ENCODE measurements at places on chromosomes 11 and 22. TPM values are rescaled to one million over a fixed set of nuclear protein-coding genes. Genes with fewer than 3 reads are reported as not detected.

GRCh38 chr11:61950035-61950547, at the start of gene BEST1:
BEST1 (plus strand) TSS chr11:61950351; CDS start chr11:61951807, 1,456 bp downstream.
- no peak for DNase-seq

- no peak for DNase-seq
Observed at GRCh38 chr22:23922921-23923320, 28.7 kb downstream of the MIF start.

DNA sequence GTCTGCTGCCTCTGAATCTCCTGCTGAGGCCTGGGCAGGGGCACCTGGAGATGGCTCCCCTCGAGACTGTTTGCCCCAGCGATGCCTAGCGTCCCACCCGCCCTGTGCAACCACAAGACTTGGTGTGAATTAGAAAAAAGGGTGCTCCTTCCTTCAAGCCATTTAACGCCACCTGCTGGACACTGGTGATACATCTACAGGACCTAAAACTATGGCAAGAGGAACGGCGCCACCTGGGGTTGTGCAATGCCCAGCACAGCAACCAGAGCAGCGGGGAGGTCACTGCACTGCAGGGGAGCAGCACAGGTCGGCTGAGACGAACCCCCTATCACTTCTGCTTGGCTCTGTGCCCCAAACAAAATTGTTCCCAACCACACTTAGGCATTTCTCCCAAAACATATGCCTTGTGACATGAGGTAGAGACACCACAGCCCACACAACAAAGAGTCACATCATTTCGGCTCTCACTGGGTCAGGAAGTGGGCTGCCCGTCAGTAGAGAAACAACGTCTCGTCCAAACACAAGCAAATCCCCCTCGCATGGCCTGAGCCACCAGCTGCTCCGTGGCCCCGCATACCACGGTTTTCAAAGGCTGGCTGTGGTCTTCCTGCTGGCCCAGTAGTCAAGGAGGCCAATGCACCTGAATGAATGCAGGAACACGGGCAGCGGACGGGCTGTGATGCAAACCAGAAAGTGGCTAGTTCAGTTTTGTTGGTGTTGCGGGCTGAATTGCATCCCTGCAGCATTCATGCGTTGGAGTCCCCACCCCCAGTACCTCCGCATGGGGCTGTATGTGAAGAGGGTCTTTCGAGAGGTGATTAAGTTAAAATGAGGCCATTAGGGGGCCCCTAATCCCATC, 171.9 kb downstream of the SHANK2 start:
- DNase-seq = peak; percentile 70

TPBGL gene
- not detected for total RNA-seq

DNA sequence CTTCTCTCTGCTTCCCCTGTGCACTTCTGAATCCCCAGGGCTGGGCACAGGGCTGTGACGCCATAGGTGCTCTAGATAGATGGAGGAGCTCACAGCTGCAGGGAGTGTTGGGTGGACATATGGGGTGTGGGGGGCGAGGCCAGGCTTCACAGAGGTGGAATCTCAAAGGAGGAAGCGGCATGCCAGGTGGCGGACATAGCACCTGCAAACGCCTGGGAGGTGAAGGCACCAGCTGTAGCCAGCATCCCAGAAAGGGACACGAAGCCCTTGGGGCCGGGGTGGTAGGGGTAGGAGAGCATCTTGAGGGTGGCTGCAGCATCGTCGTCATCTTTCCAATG, 14.6 kb upstream of the KCNQ1OT1 start:
- DNase-seq = no peak

- DNase-seq = no peak
Observed at GRCh38 chr11:35618497-35619115, 346 bp downstream of the FJX1 start.

All from fibroblast of the aortic adventitia (primary cell).